ENCODE measurements at places on chromosomes 13 and 19.

DNA sequence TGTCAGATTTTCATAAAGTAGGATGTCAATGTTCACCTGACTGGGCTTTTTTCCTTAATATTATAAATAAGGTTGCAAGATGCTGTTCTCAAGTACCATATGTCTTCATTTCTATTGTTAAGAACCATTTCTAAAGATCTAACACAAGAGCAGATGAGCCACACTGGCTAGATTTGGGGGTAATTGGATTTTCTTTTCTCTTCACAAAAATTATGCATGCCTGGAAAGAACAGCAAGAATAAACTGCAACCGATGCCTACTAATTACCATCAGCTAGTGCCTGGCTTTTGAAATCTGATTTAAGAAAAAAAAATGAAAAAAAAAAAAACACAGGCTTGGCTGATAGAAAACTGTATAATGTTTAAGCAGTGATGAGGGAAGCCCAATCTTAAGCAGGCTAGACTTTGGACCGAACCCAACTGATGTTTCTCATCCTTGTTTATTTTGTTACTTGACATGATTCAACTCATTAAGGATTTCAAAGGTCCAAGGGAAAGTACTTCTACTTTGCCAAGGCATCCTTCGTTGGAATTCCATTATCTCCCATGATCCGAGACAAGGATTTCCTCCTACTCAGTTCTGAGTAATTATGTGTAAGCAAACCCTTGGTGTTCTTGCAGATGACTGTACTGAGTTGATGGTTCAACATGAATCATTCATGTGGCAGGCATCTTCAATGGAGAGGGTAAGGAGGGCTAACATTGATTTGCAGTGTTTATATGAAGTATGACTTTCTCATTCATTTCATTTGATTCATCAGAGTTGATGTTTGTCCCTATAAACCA lies 300.5 kb downstream of the SPRY2 start:
- no peak for DNase-seq

DNA sequence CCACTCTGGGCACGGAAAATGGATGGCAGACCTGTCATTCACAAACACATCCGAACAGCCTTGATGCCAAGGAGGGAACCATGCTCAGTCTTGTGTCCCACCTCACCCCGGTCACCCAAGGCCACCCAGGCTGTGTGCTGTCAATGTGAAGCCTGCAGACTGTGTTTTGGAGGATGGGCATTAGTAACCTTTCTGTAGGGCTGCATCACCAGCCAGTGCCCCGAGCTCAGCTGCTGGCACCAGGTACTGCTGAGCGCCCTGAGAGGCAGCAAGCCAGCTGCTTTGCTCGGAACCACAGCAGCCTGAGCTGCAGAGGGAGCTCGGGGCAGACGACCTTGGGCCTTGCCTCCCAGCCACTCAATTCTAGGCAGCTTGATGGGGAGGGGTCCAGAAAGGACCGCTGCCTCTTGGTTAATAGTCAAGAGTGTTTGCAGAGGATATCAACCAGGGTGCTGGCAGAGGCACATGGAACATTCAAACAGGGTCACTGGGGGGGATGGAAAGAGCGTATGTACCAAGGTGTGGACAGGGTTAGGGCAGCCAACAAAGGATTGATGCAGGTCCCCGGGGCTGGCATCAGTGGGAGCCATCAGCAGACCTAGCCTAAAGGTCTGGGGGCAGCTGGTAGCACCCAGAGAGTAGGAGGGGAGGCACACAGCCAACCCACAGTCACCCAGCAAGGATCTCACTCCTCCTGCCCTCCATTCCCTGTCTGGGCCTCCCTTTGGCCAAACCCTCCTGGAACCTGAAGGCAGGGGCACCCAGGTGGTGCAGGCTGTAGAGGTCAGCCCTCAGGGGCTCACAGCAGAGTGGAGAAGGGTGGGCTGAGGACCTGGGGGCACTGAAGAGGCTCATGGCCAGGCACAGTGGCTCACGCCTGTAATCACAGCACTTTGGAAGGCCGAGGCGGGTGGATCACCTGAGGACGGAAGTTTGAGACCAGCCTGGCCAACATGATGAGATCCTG lies 8.1 kb downstream of the VSTM2B start:
- no peak for DNase-seq

GRCh38 chr19:50264483-50265186 lies 61.2 kb downstream of the MYH14 start:
- DNase-seq, result no peak

DNA sequence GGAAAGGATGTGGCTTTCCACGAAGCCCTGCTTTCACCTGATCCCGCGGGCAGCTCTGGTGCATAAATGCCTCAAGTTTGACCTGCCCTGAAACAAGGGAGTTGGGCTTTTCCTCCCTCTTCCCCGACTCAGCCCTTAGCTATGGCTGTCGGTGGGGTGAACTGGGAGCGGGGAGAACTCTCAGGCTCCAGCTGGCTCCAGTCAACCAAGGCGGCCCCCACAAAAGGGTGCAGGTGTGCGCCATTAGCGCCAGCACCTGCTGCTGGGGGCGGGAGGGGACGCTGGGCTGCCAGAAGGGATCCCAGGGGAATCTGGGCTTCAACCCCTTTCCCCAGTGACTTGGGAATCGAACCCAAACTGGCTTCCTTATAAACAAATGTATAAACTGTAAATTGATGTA lies 7.1 kb upstream of the DHRS12 start:
- no peak for DNase-seq

- no peak for DNase-seq
These were observed 8.0 kb downstream of the PDS5B start for GRCh38 chr13:32594157-32594738.

- DNase-seq, result peak; percentile 87
These were observed at the start of gene FARP1 for GRCh38 chr13:98142380-98143156. Gene FARP1 (plus strand): TSS chr13:98143094. CDS start chr13:98213243, 70,149 bp downstream.

GRCh38 chr19:45886427-45887199 lies 672 bp upstream of the IRF2BP1 start:
- peak; percentile 96 for DNase-seq

- DNase-seq, result no peak
These were observed 207.6 kb upstream of the SLC10A2 start for GRCh38 chr13:103273825-103274224.

- DNase-seq, result no peak
These were observed 73.2 kb upstream of the MLNR start for GRCh38 chr13:49146950-49147355.

GRCh38 chr13:50948601-50949000 lies 39.0 kb downstream of the RNASEH2B start:
- no peak for DNase-seq

DNA sequence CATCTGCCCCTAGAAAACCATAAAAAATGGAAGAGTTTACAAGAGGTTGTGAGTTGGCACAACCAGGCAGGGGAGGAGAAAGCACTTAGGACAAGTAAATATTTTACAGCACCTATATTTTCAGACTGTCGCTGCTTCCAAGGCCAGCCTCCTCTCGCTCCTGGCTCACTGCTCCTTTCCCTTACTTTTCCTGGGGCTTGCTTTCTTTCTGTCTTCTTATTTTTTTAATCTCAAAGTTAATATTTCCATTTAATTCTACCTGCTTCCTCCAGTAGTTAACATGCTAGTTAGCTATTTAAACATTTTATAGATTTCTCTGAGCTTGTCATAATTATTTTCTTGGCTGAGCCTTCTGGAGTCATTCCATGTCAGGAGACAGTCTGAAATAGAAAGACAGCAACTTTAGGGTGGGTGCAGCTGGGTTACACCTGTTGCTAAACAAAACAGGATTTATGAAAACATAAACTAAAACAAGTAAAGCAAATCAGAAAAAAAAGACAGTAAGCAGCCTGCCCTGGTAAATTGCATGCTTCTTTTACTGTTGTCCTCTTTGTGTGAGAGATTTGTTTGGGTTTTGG lies 330.1 kb downstream of the DLEU7 start:
- DNase-seq, result no peak

DNA sequence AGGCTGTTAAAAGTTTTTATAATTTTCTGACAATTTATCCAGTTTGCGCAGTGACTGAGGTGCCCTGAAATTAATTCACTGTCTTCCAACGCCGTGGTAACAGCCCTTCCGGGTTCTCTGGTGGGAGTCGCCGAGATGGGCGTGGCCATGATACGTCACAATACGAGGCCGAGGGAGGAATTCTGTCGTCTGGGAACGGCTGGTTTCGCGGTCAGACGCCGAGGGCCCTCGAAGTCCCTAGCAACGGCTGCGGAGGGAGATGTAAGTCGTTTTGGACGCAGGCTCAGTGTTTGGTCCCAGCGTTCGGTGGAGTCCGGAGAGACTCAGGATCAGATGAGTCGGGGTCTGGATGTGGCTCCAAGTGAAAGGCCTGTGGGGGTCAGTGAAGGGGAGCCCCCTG lies 21.7 kb downstream of the ZNF613 start:
- peak; percentile 84 for DNase-seq

- no peak for DNase-seq
These were observed 10.2 kb downstream of the C2CD4C start for GRCh38 chr19:398719-399118.

DNA sequence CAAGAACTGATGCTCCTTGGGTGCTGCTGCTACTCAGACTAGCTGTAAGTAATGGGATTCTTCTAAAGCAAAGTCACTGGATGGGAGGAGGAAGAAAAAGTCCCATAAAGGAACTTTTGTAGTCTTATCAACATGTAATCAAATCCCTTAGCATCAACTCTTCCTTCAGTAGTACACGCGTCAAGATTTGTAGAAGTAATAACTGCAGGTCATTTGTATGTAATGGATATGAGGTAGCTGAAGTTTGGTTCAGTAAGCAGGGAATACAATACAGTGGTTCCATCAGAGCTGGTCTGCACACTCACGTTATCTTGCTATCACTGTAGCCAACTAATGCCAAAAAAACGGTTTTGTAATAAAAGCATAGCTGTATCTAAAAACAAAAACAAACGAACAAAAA lies 72.4 kb upstream of the ZDHHC20 start:
- DNase-seq, result no peak

- no peak for DNase-seq
These were observed 1.5 kb downstream of the ZNF235 start for GRCh38 chr19:44303320-44303719.

DNA sequence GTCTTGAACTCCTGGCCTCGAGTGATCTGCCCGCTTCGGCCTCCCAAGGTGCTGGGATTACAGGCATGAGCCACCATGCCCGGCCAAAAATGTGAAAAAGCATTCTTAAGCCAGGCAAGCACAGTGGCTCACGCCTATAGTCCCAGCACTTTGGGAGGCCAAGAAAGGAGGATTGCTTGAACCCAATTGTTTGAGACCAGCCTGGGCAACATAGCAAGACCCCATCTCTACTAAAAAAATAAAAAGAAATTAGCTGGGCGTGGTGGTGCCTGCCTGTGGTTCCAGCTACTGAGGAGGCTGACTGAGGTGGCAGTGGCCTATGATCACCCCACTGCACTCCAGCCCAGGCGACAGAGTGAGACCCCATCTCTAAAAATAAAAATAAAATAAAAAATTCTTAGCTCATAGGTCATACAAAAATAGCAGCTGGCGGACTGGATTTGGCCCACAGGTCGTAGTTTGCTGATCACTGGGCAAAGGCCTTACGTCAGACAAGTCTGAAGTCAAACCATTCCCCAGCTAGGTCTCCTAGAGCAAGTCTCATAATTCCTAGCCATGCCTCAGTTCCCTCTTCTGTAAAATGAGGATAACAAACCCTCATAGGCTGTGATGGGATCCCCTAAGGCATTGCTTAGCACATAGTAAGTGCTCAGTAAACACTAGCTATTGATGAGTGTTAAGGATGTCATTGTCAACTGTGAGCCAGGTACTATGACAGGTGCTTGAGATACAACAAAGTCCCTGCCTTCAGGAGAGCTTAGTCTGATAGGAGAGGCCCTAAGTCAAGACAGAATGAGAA lies 36.0 kb downstream of the INSR start:
- no peak for DNase-seq

- DNase-seq, result no peak
These were observed 172.8 kb downstream of the KATNAL1 start for GRCh38 chr13:30134578-30134977.

- peak; percentile 9 for DNase-seq
These were observed 609 bp downstream of the ZAR1L start for GRCh38 chr13:32314271-32315237.

GRCh38 chr19:3983936-3984583 lies 1.2 kb downstream of the EEF2 start:
- no peak for DNase-seq

GRCh38 chr13:113021811-113022210 lies 52.8 kb downstream of the MCF2L start:
- no peak for DNase-seq

DNA sequence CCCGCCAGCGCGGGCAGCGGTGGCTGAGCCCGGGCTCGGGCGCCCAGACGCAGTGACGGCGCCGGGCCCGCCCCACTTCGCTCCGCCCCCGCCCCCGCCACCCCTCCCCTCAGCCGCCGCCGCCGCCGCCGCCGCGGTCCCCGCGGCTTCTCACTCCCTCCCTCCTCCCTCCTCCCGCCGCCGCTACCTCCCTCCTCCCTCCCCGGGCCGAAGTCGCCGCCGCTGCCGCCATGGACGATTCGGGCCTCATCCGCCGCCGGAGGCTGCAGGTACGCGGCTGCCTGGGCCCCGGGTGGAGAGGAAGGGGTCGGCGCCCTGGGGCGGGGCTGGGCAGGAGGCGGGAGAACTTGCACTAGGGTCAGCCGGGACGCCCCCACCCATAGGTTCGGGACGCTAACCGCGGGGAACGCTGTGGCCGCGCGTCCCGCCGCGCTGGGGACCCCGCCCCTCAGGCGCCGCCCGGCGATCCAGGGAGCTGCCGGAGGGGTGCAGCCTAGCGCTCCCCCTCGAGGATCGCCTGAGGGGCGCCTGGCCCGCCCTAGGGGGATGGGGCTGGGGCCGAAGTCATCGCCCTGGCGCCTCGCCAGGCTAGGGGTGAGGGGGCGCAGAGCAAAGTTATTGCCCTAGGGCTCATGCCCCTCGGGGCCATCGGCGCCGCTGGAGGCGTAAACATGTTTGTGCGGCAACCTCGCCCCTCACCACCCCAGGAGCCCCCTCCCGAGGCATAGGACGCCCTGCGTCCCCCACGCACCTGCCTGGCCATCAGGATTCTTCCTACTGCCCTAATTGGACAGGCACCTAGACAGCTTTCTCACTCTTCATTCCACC lies 427 bp downstream of the RTBDN start:
- DNase-seq, result peak; percentile 54

DNA sequence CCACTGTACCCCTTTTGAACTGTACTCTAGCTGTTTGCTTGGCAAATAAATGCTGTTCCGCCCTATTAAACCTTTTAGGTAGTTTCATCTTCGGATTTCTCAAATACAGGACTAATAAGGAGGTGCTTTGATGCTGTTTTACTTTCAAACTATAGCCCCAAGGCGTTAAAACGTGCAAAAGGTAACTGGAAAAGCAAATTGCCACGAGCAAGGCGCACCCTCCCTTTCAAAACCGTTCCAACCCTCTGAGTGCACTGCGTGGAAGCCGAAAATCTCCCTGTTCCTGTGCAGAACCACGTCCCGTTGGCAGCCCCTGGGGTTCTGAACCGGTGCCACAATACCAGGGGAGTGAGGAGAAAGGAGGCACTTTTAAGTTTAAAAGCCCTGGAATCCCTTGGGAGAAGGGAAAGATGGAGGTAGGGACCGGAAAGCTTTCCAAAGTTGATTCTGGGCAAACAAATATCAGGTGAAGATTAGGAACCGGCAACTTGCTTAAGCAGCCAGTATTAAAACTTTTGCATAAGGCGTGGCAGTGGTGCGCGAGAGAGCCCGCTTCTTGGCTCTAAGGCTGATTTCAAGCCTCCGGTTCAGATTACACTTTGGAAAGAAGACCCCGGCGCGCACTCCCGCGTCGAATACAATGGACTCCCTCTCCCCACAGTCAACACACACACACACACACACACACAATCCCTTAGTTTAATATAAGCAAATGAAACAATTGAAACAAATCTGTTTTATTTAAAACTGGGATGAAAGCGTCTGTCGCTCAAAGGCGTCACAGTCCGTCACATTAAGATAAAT lies 9.5 kb downstream of the POU4F1 start:
- DNase-seq, result peak; percentile 73
